ENCODE measurements at places on chromosomes 2 and 18.

DNA sequence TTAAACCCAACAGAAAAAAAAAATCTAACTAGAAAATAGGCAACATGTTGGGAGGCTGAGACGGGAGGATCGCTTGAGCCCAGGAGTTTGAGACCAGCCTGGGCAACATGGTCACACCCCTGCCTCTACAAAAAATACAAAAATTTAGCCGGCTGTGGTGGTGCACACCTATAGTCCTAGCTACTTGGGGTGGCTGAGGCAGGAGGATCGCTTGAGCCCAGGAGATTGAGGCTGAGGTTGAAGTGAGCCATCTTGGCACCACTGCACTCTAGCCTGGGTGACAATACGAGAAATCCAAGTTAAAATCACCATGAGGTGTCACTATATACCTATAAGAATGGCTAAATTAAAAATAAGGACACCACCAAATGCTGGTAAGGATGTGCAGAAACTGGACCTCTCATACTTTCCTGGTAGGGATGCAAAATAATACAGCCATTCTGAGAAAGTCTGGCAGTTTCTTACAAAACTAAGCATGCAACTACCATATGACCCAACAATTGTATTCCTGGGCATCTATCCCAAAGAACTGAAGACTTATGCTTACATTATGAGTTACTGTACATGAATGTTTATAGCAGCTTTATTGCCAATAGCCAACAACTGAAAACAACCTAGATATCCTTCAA, 2.2 kb downstream of the SEPTIN10 start:
- no peak for DNase-seq

DNA sequence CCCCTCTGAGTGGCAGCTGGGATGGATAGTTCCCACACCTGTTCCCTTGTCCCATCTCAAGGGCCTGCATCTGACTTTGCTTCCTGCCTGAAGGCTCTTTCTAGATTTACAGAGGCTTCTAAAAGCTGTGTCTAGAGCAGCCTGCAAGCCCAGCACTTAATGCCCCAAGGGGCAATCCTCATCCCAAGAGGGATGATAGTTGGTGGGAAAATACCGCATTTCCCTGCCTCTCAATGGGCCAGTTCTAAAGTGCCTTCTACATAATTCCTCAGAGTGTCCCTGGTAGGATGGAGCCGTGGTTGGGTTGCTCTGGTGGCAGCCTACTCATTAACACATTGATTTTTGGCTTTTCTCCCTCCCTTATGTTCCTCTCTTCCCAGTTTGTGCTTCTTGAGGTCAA, 29.5 kb downstream of the LAMA3 start:
- DNase-seq: no peak

GRCh38 chr18:11937874-11938478, 29.9 kb upstream of the MPPE1 start:
- peak; percentile 69 for DNase-seq

DNA sequence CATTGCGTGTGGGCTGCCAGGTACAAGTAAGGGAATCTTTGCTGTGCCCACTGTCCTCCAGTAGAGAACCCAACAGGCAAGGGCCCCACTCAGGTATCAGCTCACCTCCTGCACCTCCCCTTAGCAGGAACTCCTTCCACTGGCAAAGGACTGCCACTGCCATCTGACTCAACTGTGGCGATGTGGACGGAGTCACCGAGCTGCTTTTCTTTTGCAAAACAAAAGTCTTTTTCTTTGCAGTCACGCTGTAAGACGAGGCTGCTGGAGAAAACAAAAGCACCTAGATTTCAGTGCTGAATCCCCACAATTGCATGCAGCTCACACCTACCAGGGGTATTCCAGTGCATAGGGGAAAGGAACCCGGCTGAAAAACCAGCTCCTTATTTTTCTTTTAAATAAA, 7.9 kb downstream of the MTERF4 start:
- no peak for DNase-seq

DNA sequence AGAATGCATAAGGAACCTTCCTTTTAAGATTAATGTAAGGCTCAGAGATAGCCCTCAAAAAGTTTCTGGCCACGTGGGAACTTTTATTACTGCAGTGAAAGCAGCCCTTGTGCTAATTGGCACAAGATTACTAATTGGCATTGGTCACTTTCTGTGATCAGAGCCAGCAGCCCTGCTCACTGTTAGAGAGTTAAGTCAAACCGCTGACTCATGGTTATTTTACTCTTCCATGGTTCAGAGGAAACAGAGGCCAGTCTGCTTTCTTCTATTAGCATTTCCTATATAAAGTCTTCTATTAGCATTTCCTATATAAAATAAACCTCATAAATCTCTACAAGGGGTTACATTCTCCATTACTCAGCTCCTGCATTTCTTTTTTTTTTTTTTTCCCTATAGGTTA, 1.5 kb upstream of the SLC35G4 start:
- DNase-seq: no peak

DNA sequence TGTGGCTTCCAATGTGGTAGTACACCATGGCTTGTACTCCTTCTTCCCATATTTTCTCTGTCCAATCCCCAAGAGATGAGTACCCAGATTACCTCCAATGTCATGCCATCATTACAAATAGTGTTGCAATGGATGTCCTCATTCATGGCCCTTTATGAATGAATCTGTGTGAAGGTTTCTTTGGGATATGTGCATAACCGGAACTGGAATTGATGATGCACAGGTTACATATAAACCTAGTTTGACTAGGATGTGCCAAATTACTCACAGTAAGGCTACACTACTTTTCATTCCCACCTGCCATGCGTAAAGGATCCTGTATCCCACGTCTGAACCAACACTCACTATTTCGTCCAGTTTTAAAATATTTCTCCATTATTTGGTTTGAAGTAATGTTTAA, 173.9 kb upstream of the CXCR4 start:
- DNase-seq: no peak

GRCh38 chr2:8595428-8595805, 86.4 kb upstream of the ID2 start:
- no peak for DNase-seq

GRCh38 chr18:44589693-44590355, 90.9 kb upstream of the SETBP1 start:
- no peak for DNase-seq

- no peak for DNase-seq
These were observed 483.4 kb upstream of the KLHL29 start for GRCh38 chr2:22901471-22902179.

DNA sequence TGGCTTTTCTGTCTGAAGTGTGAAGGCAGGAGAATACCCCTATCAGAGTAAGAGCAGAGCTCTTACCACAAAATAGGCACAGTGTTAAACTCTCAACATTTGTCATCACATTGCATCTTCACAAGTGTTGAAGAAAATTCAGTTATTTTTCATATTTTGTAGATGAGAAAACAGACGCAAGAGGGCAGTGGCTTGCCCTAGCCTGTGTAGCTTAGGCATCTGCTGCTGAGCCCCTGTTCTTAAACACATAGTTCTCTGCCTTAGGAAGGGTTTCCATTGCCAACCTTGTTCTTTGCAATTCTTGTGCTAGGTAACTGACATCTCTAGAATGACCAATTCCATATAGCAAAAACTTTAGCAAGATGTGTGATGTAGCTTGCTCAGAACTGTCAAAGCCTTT, 112.7 kb upstream of the RMDN2 start:
- DNase-seq: no peak

GRCh38 chr2:28616396-28616999, 120.6 kb downstream of the PLB1 start:
- no peak for DNase-seq

DNA sequence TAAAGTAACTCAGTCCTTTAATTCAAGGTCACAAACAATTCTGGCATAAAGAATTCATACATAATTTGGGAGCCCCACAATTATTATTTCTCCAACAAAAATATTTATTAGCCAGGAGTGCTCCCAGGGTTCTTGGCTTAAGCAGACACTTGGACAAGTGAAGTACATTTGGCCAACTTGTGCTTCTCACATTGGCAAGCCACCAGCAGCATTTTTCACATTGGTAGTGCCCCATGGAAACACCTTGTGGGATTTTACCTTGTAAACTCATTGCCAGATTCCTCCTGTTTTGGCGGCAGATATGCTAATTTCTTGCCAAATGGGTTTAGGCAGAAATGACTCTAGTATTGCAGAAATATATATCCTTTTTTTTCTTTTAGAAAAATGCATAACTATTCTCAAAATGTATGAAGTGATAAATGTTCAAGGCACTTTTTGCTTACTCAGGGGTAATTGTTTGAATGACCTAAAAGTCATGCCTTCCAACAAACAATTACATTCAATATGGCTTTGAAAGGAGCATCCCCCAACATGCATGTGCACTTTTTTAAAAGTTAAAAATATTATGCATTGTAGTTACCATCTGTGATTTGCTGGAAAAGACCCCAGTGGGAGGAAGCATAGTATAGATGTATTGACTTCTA, 113.5 kb downstream of the CSRNP3 start:
- DNase-seq: no peak

DNA sequence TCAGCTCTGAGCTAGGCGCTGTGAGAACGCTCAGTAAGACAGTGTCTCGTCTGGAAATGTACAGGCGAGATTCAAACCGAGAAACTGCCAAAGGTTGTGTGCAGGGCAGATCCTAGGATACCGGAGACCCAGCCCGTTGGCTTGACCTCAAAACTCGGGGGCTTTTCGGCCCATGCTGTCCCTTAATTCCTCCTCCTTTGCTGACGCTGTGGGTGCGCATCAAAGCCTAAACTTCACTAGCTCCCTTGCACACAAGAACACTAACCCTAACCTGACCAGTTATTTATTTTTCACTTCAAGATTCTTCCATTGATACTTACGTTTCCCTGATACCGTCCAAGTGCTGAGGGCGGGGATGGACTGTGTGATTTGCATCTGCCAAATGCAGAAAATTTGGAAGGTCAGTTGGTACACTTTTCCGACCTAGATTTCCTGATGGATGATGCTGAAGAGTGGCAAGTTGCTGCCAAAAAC, 1.0 kb upstream of the AAK1 start:
- DNase-seq: no peak

GRCh38 chr2:224835405-224835804, 119.2 kb upstream of the CCDC195 start:
- no peak for DNase-seq
